ENCODE measurements at places on chromosomes 12 and 14. TPM values are rescaled to one million over a fixed set of nuclear protein-coding genes. Genes with fewer than 3 reads are reported as not detected.

DNA sequence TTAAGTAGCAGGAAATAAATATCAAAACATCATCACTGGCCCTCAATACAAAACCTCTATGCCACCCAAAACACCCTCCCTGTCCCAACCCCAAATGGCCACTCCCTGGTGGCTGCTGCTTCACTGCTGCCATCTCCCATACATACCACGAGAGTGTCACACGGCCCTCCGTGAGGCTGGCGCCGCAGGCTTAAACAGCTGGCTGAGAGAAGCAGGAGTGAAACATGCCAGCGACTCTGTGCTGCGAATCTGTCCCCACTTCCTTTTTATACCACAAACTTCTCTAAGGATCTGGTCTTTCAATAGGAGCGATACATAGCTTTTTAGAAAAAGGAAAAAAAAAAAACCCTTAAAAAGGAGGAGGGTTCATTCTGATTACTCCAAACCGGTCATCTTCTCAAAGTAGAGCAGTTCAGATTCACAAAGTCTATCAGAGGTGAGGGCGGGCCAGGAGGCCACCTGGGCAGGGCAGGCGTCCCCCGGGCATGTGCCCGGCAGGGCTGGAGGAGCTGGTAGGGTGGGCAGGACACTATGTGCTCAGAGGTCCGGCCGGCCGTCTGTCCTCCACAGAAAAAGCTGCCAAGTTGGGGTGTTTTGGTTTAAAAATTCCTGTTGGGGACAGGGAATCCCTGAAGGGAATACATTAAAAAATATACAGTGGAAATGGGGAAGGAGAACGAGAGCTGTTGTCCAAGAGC, 26.5 kb downstream of the MAX start:
- no peak for DNase-seq

- no peak for DNase-seq
Measured at GRCh38 chr12:42648061-42648460, 58.5 kb upstream of the PRICKLE1 start.

GRCh38 chr14:63179383-63179782, 24.9 kb upstream of the RHOJ start:
- no peak for DNase-seq

- DNase-seq, result no peak
Measured at GRCh38 chr14:63432888-63433552, 110.2 kb downstream of the PPP2R5E start.

Gene AHNAK2
- total RNA-seq, result 13.7 TPM

Gene SYCP3
- total RNA-seq, result 0.64 TPM
